ENCODE measurements at places on chromosomes 5 and 9.

- DNase-seq, result no peak
Measured at GRCh38 chr9:136249877-136250559, 4.4 kb upstream of the QSOX2 start.

DNA sequence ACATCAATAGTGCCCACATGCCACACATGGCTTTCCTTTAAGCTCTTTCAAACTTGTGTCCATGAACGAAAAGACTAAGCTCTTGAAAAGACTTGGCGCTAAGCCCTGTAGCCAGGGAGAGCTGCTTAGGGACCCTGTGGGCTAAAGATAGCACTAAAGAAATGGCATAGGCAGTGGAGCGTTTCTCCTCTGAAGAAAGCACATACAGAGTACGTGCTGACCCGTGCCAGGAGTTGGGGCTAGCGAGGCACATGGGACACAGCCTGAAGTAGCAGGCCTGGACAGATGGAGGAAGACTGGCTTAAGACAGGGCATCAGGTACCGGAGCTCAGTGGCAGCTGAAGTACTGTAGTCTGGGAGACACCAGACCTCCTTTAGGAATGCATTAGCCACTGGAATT is 39.7 kb downstream of the ADGRV1 start:
- DNase-seq, result no peak

- no peak for DNase-seq
Measured at GRCh38 chr9:77680581-77680980, 32.5 kb upstream of the GNA14 start.

- no peak for DNase-seq
Measured at GRCh38 chr5:166165596-166165995, 2125.8 kb upstream of the WWC1 start.

- DNase-seq, result no peak
Measured at GRCh38 chr5:147303251-147303650, 68.4 kb downstream of the STK32A start.

- DNase-seq, result no peak
Measured at GRCh38 chr5:1827886-1828397, 26.7 kb downstream of the NDUFS6 start.

- no peak for DNase-seq
Measured at GRCh38 chr9:93652604-93653592, 76.5 kb downstream of the PHF2 start.

- no peak for DNase-seq
Measured at GRCh38 chr5:149123211-149123610, 18.1 kb upstream of the ABLIM3 start.

- no peak for DNase-seq
Measured at GRCh38 chr5:111144352-111144930, 52.3 kb downstream of the WDR36 start.

- DNase-seq, result no peak
Measured at GRCh38 chr5:31880449-31880848, 241.5 kb downstream of the PDZD2 start.

DNA sequence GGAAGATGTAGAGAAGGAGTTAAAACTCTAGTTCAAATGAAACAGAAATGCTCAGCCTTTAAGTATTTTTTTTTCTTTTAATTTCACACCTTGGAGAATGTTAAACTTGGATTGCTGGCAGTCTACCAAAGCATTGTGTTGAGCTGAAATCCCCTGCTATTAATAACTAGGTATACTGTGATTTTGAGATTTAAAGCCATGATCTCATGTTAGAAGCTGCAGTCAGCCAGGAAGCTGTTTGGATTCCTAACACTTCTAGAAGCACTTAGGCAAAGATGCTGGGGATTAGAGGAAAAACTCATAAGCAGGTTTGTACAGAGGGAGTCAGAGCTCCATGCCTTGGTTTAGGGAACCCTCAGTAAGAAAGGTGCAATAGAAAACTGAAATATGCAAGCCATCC is 141.4 kb downstream of the KIF4B start:
- DNase-seq, result no peak

Data from activated CD8-positive, alpha-beta memory T cell treated with anti-CD3 and anti-CD28 coated beads for 1 hour (primary cell).